Heart right ventricle (tissue), 16 donors: ENCODE measurements at places on chromosomes 13 and 19. TPM values are rescaled to one million over a fixed set of nuclear protein-coding genes. Genes with fewer than 3 reads are reported as not detected.

DNA sequence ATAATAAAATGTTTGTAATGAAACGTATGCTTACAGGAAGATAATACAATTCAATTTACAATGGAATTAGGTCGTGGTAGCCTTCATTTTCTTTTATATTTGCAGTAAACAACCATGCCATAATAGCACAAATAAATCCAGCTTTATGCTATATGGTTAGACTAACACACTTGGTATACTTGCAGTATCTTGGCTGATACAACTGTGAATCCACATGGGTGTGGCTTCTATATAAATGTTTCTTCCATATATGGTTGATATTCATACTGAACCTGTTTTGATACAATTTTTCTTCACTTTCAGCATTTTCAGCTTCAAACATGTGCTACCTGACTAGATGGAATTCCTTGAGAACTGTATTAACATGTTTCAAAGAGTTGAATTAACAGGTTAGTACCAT lies 20.4 kb upstream of the SPRY2 start:
- H3K27me3 ChIP-seq, result no peaks in the 10 kb centered on the region
- H3K4me3 ChIP-seq, result no peak overlapping the region
- no peak for DNase-seq
- peak overlapping the region; percentile 16 for H3K27ac ChIP-seq
- H3K36me3 ChIP-seq, result no peaks in the 10 kb centered on the region

DNA sequence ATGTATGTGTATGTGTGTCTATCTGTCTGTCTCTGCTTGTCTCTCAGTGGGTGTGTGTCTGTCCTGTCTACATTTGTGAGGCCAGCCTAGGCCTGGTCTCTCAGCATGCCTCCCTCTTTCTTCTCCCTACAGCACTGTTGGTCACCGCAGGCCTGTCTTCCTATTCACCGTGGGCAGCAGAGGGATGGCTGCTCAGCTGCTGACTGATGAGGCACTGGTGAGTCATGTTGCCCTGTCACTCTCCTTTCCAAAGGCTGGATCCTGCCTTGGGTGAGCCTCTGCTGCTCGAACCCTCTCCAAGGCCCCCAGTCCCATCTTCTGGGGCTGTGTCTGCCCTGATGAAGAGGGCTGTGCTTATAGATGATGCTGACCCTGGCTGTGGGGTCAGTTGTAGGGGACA lies 6.3 kb downstream of the ZNF71 start:
- no peak overlapping the region for H3K4me3 ChIP-seq
- H3K27ac ChIP-seq, result no peak overlapping the region
- DNase-seq, result no peak
- H3K36me3 ChIP-seq, result peaks cover 75% of the 10 kb centered on the region
- peaks cover 16% of the 10 kb centered on the region for H3K4me1 ChIP-seq

GRCh38 chr19:1065606-1066109 lies 1.3 kb upstream of the ARHGAP45 start:
- DNase-seq, result no peak
- peaks cover 54% of the 10 kb centered on the region for H3K4me1 ChIP-seq
- peaks cover 70% of the 10 kb centered on the region for H3K27me3 ChIP-seq
- H3K36me3 ChIP-seq, result peaks cover 10% of the 10 kb centered on the region
- no peak overlapping the region for H3K4me3 ChIP-seq

DNA sequence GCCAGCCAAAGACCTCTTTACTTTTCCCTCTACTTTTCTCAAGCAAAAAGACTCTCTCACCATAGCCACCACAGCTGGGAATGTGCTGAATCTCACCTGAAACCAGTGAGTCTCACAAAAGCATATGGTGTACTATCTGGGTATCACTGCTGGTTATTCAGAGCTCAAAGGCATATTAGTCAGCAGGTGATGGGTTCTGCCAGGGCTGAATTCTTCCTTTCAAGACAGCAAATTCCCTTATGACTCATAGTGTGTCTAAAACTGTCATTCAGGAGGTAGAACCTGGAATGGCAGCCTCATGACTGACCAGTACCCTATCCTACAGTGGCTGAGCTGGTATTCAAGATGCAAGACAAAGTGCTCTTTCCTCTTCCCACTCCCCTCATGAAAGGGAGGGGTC lies 2859.1 kb downstream of the PCDH9 start:
- no peak overlapping the region for H3K27ac ChIP-seq
- no peaks in the 10 kb centered on the region for H3K4me1 ChIP-seq
- no peak overlapping the region for H3K4me3 ChIP-seq
- H3K36me3 ChIP-seq, result no peaks in the 10 kb centered on the region
- DNase-seq, result no peak

GRCh38 chr13:80860845-80861244 lies 519.9 kb upstream of the SPRY2 start:
- no peak overlapping the region for H3K27ac ChIP-seq
- H3K4me1 ChIP-seq, result no peaks in the 10 kb centered on the region
- H3K36me3 ChIP-seq, result no peaks in the 10 kb centered on the region
- H3K27me3 ChIP-seq, result no peaks in the 10 kb centered on the region
- no peak overlapping the region for H3K4me3 ChIP-seq

GRCh38 chr13:52894413-52894812 lies 46.0 kb upstream of the PCDH8 start:
- H3K4me1 ChIP-seq, result no peaks in the 10 kb centered on the region
- H3K4me3 ChIP-seq, result no peak overlapping the region
- DNase-seq, result no peak
- H3K27me3 ChIP-seq, result peaks cover 7% of the 10 kb centered on the region
- no peak overlapping the region for H3K27ac ChIP-seq
- no peaks in the 10 kb centered on the region for H3K36me3 ChIP-seq

DNA sequence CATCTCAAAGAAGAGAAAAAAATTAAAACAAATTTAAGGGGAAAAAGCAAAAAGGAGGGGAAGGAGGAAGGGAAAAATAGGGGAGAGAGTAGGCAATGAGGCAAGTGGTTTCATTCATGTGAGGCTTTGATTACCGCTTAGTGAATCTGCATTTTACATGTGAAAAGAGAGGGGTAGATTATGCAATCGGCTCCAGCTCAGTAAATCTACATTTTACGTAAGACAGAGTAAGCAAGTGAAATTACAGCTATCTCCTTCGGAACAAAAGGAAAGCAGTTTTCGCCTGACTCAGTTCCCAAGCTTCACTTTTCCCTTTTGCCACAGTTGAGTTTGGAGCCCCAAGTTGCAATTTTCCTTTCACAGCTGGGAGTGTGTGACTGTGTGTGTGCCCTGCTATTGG lies 16.0 kb upstream of the OLFM2 start:
- H3K36me3 ChIP-seq, result no peaks in the 10 kb centered on the region
- peaks cover 7% of the 10 kb centered on the region for H3K27me3 ChIP-seq
- no peak for DNase-seq
- no peak overlapping the region for H3K27ac ChIP-seq
- H3K4me3 ChIP-seq, result no peak overlapping the region

DNA sequence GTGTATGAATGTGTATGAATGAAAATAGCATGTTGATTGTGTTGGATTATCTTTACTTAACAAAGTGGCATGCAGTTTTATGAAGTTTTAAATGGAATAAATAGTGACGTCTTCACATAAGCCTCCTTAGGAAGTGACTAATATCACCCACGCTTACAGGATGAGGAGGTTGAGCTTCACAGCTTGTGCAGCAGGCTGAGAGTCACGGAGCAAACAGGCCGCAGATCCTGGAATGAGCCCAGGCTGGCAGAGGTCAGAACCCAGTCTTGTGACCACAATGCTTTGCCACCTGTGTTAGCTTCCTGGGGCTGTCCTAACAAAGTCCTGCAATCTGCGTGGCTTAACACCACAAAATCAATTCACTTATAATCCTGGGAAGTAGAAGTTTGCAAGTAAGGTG lies 20.8 kb downstream of the LAIR2 start:
- H3K36me3 ChIP-seq, result no peaks in the 10 kb centered on the region
- H3K27ac ChIP-seq, result no peak overlapping the region
- H3K4me3 ChIP-seq, result no peak overlapping the region
- H3K27me3 ChIP-seq, result no peaks in the 10 kb centered on the region

DNA sequence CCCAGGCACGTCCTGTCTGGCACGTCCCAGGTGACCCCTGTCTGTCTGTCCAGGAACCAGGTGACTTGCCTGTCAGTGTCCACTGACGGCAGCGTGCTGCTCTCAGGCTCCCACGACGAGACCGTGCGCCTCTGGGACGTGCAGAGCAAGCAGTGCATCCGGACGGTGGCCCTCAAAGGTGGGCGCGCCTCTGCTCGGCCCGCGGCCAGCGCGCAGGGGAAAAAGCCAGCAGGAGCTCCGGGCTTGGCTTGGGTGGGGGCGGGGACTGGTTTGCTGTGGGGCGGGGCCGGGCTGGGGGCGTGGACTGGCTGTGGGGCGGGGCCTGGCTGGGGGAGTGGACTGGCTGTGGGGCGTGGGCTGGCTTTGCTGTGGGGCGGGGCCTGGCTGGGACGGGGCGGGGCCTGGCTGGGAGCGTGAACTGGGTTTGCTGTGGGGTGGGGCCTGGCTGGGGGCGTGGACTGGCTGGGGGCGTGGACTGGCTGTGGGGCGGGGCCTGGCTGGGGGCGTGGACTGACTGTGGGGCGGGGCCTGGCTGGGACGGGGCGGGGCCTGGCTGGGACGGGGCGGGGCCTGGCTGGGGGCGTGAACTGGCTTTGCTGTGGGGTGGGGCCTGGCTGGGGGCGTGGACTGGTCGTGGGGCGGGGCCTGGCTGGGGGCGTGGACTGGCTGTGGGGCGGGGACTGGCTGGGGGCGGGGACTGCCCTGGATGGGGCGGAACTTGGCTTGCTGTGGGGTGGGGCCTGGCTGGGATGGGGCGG lies 7.2 kb downstream of the WDR18 start:
- no peak for DNase-seq
- peaks cover 10% of the 10 kb centered on the region for H3K27me3 ChIP-seq
- no peak overlapping the region for H3K27ac ChIP-seq

DNA sequence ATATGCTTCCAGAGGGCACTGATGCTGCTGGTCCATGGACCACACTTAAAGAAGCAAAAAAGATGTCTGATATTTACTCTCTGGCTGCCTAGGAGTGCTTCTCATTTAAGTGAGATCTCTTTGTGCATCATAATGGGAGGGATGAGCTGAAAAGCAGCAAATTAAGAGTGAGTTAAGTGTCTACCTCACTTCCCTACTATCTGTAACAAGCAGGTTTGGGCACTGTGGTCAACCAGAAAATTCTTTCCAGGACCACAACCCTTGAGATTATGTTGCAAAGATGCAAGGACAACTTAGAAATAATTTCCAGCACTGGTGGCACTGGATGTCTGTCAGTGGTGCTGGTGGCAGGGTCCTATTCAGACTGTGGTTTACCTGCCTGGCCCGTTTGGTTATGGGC lies 52.1 kb upstream of the USPL1 start:
- H3K4me3 ChIP-seq, result no peak overlapping the region
- no peak for DNase-seq
- no peaks in the 10 kb centered on the region for H3K36me3 ChIP-seq
- no peaks in the 10 kb centered on the region for H3K27me3 ChIP-seq

DNA sequence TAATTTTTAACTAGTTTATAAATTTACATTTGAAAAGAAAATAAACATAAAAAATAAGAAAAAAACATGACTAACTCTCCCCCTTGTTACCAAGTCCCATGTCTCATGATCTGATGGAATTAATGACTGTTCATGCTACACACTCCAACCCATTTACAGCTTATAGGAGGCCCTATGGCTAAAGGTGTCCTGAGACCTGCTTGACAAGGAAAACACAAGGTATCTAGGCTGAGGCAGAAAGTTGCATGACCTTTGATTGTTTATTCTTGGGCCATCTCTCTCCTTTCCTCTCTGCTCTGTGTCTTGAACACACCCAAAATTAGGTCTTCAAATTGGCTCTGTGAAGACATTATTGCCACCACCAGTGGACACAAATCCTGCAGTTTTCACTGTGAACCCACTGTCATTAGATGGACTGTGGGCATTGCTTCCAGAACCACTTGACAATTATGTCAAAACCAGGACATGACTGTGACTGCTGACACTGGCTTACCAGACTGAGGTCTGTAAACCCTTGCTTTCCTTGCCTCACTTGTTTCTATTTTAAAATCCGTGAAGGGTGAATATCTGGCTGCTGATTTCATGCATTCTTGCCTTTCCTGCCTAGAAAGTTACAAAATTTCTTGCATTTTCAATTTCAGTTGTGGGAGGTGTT lies 386.5 kb upstream of the SPRY2 start:
- H3K27ac ChIP-seq, result peak overlapping the region; percentile 51
- DNase-seq, result no peak
- H3K4me1 ChIP-seq, result peaks cover 12% of the 10 kb centered on the region
- H3K27me3 ChIP-seq, result no peaks in the 10 kb centered on the region
- H3K4me3 ChIP-seq, result no peak overlapping the region

DNA sequence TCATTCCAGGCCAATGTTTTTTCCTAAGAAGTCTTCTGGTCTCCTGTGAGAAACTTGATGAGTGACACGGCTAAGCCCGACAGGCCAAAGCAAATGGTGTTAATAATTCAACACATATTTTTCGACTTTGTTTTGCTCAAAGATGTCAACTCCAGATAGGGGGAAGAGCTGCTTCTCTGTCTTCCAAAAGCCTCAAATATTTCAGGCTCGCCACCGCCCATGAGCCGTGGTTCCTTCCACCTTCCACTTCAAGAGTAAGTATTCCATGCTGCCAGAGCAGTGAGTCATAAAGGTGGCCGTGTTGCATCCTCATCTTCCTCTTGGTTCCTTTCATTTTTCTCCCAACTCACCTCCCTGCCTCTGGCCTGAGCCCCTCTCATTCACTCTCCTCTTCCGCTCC lies 272.6 kb downstream of the EFNB2 start:
- no peak overlapping the region for H3K27ac ChIP-seq
- H3K4me3 ChIP-seq, result no peak overlapping the region
- no peaks in the 10 kb centered on the region for H3K27me3 ChIP-seq
- DNase-seq, result no peak
- no peaks in the 10 kb centered on the region for H3K36me3 ChIP-seq

GRCh38 chr19:45569619-45570421 lies 14.8 kb downstream of the OPA3 start:
- H3K4me3 ChIP-seq, result no peak overlapping the region
- DNase-seq, result peak; percentile 73
- H3K4me1 ChIP-seq, result peaks cover 43% of the 10 kb centered on the region

GRCh38 chr13:31485183-31485582 lies 254.1 kb upstream of the RXFP2 start:
- H3K4me1 ChIP-seq, result no peaks in the 10 kb centered on the region
- H3K4me3 ChIP-seq, result no peak overlapping the region
- no peak for DNase-seq
- H3K36me3 ChIP-seq, result no peaks in the 10 kb centered on the region
- H3K27ac ChIP-seq, result no peak overlapping the region

The POGLUT2 gene
- 3.6 TPM for total RNA-seq

The MAP1S gene
- total RNA-seq, result 26.9 TPM

The CGB2 gene
- total RNA-seq, result not detected

The DENND1C gene
- total RNA-seq, result 0.30 TPM

The ADM5 gene
- 0.30 TPM for total RNA-seq
